ENCODE measurements at places on chromosomes 7 and 10. TPM values are rescaled to one million over a fixed set of nuclear protein-coding genes. Genes with fewer than 3 reads are reported as not detected.

Gene ARHGEF5
- polyA plus RNA-seq, result 27.9 TPM

DNA sequence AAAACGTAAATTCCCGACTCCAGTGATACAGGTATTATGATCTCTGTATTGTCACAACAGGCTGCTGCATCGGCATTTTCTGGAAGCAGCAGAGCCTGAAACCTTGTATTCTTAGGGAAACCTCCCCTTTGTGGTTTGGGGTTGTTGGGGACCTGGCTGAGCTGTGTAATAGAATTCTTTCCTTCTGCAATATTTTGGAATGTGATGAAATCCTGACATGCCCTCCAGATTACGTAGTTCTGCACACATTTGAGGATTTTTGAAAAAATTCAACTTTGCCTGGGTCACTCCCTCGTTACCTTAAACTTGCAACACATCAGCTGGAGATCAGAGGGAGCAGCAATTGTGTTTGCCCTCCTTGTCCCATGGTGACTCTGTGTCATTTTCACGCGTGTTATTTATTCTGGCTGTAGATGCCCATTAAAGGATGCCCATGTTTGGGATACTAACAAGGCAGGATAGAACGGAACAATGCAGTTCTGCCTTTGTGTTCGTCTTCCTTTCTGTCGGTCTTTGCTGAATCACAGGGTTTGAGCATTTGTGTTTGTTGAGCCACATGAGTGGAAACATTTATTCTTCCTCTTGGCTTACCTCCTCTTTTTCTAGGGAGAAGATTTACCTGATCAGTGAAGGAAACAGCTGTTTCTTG lies 181.7 kb downstream of the TCF7L2 start:
- DNase-seq, result no peak

DNA sequence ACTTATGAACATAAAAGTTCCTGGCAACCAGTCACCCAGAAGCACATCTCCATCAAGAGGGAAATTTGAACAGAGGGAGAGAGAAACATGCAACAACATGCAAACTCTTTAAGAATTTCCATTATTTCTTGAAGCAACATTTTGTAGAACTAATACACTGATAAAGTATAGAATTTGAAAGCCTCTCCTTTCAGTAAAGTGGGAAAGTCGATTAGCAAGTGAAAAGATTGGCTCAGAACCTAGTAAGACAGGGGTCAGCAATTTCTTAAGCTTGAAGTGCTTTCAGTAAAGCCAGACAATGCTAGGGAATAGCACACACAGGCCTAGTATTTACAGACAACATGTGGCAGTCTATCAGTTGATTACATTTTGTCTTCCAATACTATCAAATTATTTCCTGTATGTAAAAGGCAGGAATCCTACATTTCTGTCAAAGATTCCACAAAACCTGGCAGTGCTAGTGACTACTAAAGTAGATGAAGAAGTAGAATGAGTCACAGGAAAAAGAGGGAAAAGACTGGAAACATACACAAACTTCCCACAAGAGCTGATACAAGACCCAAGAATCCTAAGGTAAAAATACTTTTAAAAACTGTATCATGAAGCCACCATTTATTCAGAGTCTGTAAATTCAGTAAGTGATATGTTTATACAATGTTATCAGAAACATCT lies 25.2 kb downstream of the DNAJC1 start:
- DNase-seq, result no peak

DNA sequence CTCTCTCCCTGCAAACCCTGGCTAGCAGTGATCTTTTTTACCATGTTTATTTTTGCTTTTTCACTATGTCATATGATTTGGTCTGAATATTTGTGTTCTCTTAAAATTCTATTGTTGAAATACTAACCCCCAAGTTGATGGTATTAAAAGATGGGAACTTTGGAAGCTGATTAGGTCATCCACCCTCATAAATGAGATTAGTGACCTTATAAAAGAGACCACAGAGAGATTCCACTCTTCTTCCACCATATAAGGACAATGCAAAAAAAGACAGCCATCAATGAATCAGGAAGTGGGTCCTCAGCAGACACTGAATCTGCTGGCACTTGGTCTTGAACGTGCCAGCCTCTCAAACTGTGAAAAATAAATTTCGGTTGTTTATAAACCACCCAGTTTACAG lies 112.8 kb upstream of the KCND2 start:
- DNase-seq, result no peak

DNA sequence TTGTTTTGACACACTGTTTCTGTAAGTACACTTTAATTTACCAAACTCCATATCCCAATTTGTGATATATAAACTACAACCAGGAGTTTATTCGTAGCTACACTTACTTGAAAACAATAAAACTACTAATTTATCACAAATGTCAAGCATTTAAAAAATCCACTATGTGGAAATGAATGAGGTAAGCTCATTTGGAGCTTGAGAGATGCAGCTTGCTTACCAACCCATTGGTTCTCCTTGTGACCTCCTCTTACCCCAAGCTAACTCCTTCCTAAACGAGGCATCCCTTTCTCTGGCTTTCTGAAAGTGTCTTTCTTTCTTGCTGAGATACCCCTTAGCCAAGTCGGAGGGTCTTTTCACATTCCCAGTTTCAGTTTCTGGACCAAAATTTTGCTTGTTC lies 2.5 kb downstream of the OR6V1 start:
- no peak for DNase-seq

DNA sequence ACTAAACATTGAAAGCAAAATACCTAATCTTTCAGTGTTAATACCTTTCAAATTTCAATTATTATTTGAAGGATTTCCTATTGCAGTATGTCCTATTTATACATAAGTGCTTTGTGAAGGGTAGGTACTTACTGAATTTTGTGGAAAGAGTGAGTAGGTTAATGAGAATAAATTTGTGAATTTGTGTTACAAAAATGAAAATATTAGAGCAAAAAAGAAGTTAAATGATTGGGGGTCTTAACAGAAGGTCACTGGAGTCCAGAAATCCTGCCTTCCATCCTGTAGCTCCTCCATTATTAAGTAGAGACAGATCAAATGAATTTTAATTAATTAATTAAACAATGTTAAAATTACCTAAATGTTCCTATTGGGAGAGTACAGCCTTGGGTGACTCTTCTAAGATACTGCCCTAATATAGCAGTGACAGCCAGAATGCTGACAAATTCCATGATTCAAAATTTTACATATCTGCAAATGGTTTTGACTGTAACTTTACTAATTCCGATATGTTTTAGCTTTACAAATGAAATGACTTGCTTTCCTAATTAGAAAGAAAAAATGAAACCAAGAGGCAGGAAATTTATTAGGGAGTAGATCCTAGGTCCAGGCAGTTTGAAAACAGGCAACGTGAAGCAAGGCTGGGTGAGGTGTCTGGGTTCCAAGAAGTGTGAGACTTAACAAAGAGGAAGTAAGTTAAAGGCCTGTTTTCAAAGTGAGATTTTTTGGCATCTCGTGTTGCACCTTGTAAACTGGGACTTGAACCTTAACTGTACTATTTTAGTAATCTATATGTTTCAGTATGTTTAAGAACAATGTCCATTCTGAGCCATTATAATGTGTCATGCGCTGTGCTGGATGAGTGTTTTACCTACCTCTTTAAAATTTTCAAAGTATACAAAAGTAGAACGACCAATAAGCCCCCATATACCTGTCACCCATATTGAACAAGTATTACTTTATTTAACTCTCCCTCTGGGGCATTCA lies 1.5 kb downstream of the PIK3CG start:
- no peak for DNase-seq

- peak; percentile 48 for DNase-seq
Measured at GRCh38 chr7:151114151-151115090, 28.1 kb downstream of the AGAP3 start.

GRCh38 chr10:22340329-22341189 lies 4.7 kb upstream of the SPAG6 start:
- peak; percentile 42 for DNase-seq
